Activated T-cell treated with anti-CD3 and anti-CD28 coated beads, Interleukin-2, amount 50 U/mL, for 48 hours (primary cell): ENCODE measurements at places on chromosomes 3 and 15.

DNA sequence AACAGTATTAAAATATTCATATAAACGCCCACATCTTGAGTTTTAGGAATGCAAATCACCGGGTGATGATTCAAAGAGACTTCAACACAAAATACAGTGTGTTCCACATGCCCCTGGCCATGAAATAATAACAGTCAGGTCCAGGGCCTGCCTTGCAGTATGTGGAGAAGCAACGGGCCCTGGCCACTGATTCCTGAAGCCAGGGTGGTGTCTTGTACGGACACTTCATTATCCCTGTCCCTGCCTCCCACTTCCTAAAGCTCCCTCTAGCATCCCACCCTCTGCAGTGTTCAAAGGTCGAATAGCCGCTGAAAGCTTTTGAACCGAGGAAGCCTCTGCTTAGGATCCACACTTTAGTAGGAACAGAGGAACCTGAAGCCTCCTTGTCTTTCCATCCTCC is 50.4 kb upstream of the PCSK6 start:
- no peak for DNase-seq

DNA sequence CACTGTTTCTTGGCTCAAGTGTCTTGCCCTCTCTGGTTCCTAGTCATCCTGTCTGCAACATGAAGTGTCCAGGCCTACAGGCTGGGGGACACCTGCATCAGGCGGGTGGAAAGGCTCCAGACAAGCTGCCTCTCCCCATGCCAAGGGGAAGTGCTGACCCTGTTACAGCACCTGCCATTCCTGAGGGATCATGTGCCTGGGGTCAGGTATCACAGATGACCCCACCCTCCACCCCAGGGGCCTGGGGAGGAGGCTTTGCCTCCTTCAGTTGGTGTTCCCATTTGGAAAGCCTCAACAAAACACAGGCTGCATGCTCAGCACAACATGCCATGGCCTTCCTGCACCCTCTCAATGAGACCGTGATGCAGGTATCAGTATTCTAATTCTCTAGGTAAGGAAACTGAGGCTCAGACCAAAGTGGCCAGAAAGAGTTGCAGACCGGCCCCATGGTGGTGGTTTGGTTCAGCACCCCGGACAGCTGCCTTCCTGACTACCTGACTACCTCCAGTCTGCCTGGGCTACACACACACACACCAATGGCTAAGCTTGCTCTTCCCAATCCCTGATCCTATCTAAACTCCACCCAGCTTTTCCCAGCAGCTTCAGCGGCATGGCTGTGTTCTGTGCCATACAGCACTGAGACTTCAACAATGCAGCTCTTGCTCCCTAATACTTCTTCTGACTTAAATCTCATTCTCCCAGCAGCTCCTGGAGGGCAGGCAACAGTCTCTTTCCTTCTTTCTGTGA is 69.7 kb upstream of the LINGO1 start:
- peak; percentile 21 for DNase-seq

- no peak for DNase-seq
These were observed 10.8 kb upstream of the CA12 start for GRCh38 chr15:63392361-63393009.

GRCh38 chr3:185916042-185916833 is 21.6 kb downstream of the TRA2B start:
- no peak for DNase-seq

GRCh38 chr15:82653483-82654168 is 6.5 kb upstream of the CPEB1 start:
- no peak for DNase-seq

- DNase-seq = no peak
These were observed 107.5 kb upstream of the CHRM5 start for GRCh38 chr15:33860754-33861153.

- DNase-seq = no peak
These were observed 58.6 kb downstream of the DLG1 start for GRCh38 chr3:197239857-197240256.

DNA sequence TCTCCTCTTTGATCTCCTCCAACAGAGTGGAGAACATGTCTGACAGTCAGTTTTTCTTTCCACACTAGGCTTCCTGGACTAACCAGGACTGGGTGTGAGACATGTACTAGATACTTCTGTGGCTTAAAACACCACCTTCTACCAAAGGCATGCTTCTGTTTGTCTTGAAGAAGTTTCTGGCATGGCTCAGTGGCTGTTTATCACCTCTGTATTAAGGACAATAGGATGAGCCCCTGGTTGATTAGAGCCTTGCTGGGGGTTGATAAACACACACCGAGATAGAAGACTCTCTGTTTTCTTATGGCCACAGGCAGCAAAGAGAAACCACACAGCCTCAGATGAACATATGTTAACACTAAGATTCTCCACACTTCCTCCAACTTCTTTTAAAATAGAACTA is 40.5 kb downstream of the SV2B start:
- no peak for DNase-seq

GRCh38 chr15:38714309-38715072 is 149.9 kb upstream of the RASGRP1 start:
- no peak for DNase-seq

- no peak for DNase-seq
These were observed 367 bp upstream of the TARS3 start for GRCh38 chr15:101724675-101725005.

GRCh38 chr3:187744169-187745151 is 808 bp downstream of the BCL6 start:
- peak; percentile 67 for DNase-seq

DNA sequence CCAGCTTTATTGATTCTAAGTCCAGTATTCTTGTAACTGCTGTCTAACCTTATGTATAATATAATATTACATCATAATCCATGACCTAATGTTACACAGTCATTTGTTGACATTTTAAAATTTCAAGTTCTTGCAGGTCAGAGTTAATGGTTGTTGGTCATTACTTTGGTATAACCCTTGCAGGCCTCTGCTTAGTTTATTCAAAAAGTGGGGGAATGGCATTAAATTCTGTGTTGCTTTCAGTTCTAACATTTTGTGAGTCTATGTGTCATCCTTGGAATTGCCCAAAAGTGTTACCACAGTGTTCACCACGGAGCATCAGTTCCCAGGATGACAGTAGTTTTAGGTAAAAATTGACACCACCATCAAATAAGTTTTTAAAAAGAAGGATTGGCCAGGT is 174.8 kb upstream of the BCL6 start:
- DNase-seq = no peak

DNA sequence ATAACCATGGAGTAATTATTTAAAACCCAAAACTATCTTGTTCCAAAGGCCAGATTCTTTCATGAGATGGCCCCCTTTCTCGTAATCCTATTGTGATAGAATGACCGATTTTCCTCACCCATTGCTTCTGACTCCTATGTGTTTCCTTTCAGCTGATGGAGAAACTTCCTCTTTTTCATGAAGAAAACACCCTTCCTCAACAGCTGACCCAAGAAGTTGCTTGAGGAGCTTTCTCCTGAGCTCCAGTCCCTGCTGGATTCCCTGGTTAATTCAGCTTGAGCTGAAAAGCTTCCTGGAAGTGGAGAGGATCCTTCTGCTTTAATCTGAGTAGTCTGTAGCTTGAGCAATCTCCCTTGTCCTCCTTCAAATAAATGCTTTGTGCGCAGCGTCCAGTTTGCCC is 75.0 kb downstream of the BFSP2 start:
- DNase-seq = no peak

DNA sequence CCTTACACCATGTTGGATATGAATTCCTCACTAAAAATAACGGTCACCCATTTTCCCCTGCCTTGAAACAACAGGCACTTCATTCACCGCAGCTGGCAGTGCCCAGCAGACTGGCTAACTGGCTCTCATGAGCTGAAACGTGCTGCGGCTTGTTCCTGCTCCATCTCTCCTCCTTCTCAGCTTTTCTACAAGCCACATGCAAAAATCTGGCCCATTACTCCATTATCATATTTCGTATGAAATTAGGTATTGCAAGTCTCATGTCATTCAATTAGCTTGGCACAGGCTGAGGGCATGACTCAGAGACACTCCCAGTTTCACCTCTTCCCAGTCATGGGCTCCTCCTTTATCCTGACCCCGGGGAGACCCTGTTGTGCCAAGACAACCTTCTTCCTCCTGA is 60.0 kb downstream of the MAGEF1 start:
- no peak for DNase-seq

DNA sequence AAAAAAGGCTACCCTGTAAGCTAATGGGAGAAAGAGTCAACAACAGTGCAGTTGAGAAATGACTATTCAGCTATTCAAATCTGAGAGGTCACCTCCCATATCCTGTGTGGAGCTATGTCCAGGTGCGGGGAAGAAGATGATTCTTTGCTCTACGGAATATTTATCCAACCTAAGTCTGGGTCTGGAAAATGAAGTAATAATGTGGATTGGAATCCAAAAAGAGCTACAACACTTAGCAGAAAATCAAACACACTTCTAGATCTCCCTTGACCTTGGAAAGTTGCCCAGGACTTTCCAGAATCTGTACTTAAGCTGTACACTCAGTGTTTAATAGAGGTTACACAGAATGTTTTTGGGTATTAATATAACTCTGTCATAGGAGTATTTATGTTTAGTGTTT is 251.9 kb downstream of the NAALADL2 start:
- no peak for DNase-seq

- peak; percentile 69 for DNase-seq
These were observed 103.3 kb downstream of the SNRK start for GRCh38 chr3:43389388-43390254.

DNA sequence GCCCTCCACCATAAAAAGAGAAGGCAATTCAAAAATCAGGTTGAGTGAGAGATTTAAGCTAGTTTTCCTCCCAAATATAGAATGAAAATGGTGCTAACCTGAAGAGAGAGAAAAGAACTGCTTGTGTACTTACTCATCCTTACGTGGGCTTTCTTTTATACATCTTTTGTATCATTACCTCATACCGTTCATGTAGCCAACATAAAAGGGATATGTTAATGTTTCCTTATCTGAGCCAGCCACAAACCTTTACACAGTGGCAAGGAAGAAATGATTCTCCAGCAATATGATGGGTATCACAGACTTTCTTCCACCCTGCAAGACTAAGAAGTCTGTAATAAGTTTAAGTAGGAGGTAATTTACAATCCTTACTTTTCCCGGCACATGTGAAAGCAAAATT is 600.8 kb upstream of the ZNF385D start:
- no peak for DNase-seq

DNA sequence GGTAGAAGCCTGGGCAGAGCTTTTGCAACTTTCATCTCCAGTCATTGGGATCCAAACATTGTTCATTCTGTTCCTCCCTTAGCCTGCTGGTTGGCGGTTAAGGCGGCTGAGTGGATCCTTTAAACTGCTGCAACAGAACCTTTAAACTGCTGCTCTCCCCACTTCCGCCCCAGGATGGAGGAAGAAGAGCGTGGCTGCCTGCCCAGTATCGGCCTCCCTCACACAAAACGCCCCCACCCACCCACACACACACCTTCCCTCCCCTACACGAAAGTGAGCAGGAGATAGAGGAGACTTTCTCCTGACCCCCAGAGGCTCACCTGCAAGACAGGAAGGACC is 460 bp upstream of the ZMAT3 start:
- no peak for DNase-seq
